Stimulated activated CD4-positive, alpha-beta T cell treated with anti-CD3 and anti-CD28 coated beads, Interleukin-4, amount 100 ng/mL, for 1 hour (primary cell): ENCODE measurements at places on chromosomes 5 and 9.

DNA sequence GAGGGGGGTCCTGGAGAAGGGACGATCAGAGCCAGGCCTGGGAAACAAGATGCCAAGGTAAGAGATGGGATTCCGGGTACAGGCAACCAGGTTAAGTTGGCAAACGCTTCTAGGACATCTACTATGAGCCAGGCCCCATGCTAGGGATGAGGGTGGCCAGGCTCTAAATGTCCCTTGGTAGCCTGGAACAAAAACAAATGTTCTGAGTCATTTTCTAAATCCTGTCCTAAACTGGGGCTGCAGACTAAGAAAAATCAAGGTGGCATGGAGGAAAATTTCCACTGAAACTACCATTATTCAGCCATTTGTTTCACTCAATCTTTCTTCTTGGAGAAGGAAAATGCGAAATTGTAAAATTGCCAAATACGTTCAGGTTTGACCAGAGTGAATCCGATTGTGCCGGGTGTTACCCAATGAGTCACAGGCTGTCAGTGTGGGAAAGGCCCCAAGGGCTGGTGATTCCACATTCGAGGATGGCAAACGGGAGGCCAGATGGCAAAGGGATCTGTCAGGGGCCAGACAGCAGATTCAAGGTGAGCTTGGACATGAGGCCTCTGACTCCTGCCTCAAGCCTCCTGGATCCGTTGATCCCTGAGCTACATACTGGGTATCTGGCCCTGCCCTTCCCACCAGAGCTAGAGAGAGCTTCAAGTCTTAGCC is 57.6 kb downstream of the PAX5 start:
- DNase-seq, result no peak

- DNase-seq, result no peak
Observed at GRCh38 chr5:137695651-137696428, 40.0 kb downstream of the KLHL3 start.

DNA sequence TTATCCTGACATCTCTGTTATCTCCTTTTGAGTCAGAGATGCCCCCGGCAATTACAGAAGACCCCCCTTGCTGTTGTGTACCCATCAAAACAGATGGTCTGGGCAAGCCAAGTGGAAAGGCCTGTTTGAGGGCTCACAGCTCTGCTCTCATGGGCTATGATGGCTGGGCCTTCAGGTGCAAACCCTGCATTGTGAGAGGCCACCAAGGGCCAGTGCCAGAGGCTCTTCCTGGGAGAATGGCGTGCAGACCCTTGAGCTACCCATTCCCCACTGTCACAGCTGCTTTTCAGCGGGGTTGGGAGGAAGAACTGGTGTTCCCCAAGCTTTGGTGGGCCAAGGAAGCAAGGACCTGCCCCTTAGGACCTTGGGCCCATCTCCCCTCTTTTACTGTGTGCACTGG is 174.7 kb upstream of the PPP1R26 start:
- no peak for DNase-seq

GRCh38 chr9:19342947-19343346 is 37.1 kb downstream of the RPS6 start:
- no peak for DNase-seq

GRCh38 chr5:136058039-136058971 is 29.5 kb downstream of the TGFBI start:
- no peak for DNase-seq

DNA sequence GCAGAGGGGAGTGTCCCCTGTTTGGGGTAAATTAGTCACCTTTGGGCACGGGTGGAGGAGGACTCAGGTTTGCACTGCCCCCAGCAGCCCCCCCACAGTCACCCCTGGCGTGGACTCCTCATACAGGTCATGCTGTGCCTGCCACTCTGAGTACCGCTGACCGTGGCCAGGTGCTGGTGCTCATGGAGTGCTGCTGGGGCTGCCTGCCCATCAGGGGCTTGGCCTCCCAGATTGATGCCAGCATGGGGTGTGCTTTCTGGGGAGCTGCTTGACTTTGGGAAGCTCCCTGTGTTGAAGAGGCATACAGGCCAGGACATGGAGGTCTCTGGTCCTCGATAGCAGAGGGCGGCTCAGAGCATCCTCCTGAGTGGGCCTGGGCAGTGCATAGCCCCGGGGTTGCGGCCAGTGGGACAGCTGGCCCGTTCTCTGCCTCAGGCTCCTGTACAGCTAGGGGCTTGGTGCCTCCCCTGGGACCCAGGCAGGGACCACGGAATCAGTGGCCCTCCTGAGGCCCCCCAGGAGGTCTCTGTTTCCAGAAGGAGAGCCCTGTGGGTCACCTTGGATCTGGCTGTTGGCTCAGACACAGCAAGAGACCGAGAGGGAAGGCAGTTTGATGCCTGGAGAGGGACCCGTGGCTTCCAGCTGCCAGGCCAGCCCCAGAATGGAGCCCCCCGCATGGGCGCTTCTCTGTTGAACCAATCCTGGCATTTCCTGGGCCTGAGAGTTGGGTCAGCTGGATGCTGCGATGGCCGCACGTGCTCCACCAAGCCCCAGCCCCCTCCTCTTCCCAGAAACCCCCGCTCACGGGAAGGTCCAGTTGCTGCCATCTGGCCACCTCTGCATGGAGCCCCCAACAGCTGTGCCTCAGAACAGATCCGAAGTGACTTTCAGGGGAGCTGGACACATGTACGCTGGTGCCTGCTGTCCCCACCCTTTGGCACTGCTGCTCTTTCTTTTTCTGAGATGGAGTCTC is 6.1 kb upstream of the AJM1 start:
- no peak for DNase-seq

DNA sequence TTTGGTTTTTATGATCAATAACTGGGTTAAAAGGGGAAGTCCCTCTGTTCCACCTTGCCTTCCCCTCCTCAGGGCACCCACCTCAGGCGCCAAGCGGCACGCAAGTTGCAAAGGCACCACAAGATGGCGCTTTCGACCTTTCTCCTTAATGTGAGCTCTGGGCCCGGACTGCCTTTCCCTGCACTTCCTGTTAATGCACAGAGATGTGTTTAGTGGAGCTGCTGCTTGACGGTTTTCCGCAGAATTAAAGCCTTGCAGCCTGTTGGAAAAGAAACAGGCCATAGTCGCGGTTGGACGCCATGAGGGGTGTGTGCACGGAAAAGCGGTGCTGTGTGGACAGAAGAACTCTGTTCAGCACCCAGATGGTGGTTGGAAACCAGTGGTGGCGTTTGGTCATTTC is 17.9 kb downstream of the CXCL14 start:
- peak; percentile 68 for DNase-seq

- peak; percentile 52 for DNase-seq
Observed at GRCh38 chr9:31519011-31519410, 865.4 kb upstream of the ACO1 start.

DNA sequence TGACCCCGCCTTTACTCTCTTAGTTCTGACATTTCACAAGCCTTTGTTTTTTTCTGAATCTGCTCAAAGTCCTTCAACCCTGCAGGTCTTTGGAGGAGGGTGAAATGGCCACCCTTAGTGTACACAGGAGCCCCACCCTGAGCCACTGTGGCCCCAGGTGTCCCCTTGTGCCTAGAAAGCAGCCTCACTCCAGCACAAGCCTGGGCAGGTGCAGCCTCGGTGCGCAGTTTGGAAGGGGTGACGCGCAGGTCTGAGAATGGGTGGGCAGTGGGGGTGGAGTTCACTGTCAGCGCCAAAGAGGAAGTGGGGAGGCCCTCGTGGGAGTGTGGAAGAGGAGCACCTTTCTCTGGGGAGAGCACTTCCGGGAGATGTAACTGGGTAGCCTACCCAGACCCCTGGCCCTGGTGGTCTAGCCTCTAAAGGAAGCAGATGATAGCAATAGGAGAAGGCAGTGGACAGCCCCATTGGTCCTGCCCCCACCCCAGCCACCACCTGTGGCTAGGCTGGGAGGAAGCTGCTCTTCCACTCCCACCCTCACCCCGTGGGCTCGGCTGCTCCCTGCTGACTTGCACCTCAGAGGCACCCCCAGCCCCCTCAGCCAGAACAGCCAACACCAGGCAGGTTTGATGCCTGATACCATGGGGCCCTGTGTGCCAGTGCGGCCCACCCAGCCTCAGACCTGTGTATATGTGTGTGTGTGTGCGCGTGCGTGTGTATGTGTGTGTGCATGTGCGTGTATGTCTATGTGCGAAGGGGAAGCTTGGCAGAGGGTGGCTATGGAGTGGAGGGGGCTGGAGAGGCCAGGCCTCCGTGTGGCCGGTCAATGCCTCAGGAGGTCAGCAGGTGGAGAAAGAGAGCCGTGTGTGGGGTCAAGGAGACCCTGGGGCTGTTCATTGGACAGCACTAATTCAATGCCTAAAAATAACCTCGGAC is 16.8 kb upstream of the DAB2IP start:
- DNase-seq, result no peak

DNA sequence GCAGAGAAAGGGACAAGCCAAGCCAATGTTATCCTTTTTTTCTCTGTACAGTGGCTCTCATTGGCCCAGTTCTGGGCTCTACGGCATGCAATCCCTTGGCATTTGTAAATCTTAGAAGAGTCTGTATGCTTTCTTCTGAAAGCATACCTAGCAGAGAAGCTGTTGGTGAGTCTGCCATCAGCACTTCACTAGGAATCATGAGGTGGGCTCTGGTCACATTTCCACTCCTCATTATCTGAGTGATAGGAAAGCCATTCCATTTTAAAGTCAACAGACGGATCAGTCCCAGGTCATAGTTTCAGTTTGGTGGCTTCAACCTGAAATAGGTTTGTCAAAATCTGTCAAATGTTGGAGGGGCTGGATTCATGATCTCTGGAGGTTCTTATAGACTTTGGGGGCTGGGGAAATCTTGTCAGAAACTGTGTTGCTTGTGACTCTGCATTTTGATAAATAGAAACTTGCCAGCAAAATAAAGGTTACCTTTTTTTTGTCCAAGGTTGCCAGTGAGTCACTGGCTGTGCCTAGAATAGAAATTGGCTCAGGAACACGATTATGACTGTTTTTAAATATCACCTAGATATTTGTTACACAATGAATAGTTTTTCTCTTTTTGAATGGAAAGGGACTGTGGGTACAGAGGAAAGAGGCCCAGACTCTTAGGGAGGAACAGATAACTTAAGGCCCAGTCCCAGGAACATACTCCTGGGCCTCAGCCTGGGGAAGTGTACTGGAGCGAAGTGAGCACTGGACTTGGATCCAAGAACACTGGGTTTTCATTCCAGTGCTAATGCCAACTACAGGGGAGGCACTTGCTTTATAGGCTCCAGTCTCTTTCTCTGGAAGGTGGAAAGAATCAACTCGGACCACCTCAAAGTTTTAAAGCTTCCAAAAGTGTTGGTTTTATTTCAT is 183.1 kb downstream of the NMUR2 start:
- no peak for DNase-seq

- no peak for DNase-seq
Observed at GRCh38 chr9:88802533-88802932, 188.7 kb upstream of the S1PR3 start.

GRCh38 chr5:172110921-172111851 is 76.8 kb downstream of the STK10 start:
- DNase-seq, result peak; percentile 85

GRCh38 chr9:91146391-91147019 is 215.2 kb downstream of the AUH start:
- no peak for DNase-seq

GRCh38 chr5:96940586-96940985 is 4.7 kb downstream of the LNPEP start:
- no peak for DNase-seq

- no peak for DNase-seq
Observed at GRCh38 chr5:73902327-73903051, 276.5 kb downstream of the ARHGEF28 start.

GRCh38 chr5:167644619-167645018 is 646.8 kb upstream of the WWC1 start:
- DNase-seq, result no peak

GRCh38 chr5:56648460-56649034 is 166.8 kb upstream of the MAP3K1 start:
- no peak for DNase-seq

DNA sequence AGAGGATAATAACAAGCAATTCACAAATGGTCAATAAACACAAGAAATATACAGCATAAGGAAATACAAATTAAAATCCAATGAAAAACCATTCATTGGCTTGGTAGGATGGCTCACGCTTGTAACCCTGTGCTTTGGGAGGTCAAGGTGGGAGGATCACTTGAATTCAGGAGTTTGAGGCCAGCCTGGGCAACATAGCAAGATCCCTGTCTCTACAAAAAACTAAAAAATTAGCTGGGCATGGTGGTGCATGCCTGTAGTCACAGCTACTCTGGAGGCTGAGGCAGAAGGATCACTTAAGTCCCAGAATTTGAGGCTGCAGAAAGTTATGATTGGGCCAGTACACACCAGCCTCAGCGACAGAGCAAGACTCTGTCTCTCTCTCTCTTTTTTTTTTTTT is 20.9 kb upstream of the UBAP1 start:
- no peak for DNase-seq

- DNase-seq, result no peak
Observed at GRCh38 chr5:59496524-59497134, 396.9 kb downstream of the PDE4D start.

- DNase-seq, result no peak
Observed at GRCh38 chr9:85040146-85040545, 370.6 kb downstream of the NTRK2 start.

DNA sequence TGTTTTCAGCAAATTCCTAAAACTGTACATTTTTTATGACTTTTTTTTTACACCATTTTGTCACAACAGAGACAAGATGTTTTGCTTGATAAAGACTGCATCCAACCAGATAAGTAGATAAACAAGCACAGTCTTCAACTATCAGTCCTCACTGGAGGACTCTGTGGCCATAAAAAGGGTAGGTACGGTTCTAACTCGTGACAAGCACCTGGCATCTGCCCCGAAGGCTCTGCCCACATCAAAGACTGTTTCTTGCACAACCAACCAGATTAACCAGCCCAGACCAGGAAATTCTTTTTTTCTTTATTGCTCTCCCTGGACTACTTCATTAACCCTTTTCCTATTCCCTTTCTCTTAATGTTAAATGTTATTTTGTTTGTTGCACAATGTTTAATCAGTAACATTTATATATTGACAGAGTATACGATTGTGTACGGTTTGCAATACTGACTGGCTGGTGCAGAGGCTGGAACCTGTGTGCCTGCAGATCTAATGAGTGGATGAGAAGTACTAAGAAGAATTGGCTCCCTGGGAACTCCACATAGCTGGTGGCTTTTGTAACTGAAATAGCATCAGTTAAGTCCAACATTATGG is 74.1 kb downstream of the SERINC5 start:
- no peak for DNase-seq

GRCh38 chr9:12963537-12963936 is 188.7 kb downstream of the LURAP1L start:
- DNase-seq, result no peak

GRCh38 chr9:135591506-135592330 is 30.2 kb downstream of the PAEP start:
- DNase-seq, result no peak

- no peak for DNase-seq
Observed at GRCh38 chr9:26891726-26892125, 876 bp downstream of the CAAP1 start.

GRCh38 chr5:89041249-89041779 is 158.3 kb upstream of the MEF2C start:
- DNase-seq, result no peak

GRCh38 chr5:163397354-163397753 is 40.0 kb upstream of the CCNG1 start:
- no peak for DNase-seq

DNA sequence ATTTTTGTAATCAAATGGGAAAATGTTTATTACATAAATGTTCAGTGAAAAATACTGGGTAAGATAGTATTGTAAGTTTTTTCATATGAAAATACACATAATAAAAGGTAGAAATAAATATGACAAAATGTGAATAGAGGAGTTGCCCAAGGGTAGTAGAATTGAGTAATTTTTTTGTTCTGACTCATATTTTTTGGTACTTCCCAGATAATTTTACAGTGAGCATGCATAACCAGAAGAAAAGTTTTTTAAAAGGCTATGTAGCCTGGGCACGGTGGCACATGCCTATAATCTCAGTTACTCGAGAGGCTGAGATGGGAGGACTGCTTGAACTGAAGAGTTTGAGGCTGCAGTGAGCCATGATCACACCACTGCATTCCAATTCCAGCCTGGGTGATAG is 116.9 kb downstream of the PIP5K1B start:
- DNase-seq, result no peak
